A549 treated with DMSO at 1 μM for 4 hours (cell line): ENCODE measurements at places on chromosomes 1 and 21. TPM values are rescaled to one million over a fixed set of nuclear protein-coding genes. Genes with fewer than 3 reads are reported as not detected.

The OR1C1 gene
- total RNA-seq = not detected in 5 replicates

The DPT gene
- not detected in 5 replicates for total RNA-seq

The PTGFRN gene
- total RNA-seq = 16.0 to 21.3 TPM (median 18.4 TPM) in 5 replicates

The VWA1 gene
- total RNA-seq = 6.1 to 16.9 TPM (median 13.8 TPM) in 5 replicates

The SEC22B gene
- 8.0 to 9.5 TPM (median 8.4 TPM) in 5 replicates for total RNA-seq

The RPL22 gene
- 266 to 472 TPM (median 442 TPM) in 5 replicates for total RNA-seq

The FBLIM1 gene
- 19.5 to 24.3 TPM (median 23.4 TPM) in 5 replicates for total RNA-seq

The B3GALT2 gene
- total RNA-seq = not detected in 5 replicates

The TNFRSF25 gene
- 2.9 to 3.9 TPM (median 3.7 TPM) in 5 replicates for total RNA-seq

The NTNG1 gene
- total RNA-seq = not detected in 5 replicates

The S100A7A gene
- total RNA-seq = not detected in 5 replicates

The HSPG2 gene
- 48.6 to 65.4 TPM (median 58.9 TPM) in 5 replicates for total RNA-seq
